ENCODE measurements at places on chromosomes 13 and 19.
A peak's percentile ranks its signal among the peaks of the same experiment; 100 is the strongest.

GRCh38 chr19:36916991-36917390, 859 bp downstream of the ZNF568 start:
- peak; percentile 37 for DNase-seq

DNA sequence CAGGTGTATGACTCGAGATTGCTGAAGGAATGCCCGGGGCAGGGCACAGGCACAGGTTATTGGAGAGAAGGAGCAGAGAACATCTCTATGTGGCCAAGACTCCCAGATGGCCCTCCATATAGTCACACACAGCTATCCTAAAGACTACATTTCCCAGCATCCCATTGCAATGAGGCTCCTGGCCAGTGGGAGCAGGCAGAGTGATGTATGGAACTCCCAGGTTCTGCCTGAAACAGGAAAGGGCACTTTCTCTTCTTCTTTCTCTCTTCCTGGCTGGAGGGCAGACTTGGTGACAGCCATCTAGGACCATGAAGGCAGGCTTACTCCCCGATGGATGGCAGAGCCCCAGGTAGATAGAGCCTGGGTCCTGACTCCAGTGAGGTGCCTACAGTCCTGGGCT, 13.5 kb downstream of the PPP1R13L start:
- peak; percentile 14 for DNase-seq

DNA sequence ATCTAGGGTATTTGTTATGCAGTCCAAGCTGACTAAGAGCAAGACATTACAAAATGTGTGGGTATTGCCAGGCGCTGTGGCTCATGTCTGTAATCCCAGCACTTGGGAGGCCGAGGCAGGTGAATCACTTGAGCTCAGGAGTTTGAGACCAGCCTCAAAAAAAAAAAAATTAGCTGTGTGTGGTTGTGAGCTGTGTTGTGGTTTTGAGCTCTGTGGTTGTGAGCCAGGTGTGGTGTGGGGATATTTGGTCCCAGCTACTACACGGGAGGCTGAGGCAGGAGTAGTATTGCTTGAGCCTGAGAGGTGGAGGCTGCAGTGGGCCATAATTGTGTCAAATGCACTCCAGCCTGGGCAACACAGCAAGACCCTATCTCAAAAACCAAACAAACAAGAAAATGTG, 5.6 kb upstream of the KEAP1 start:
- no peak for DNase-seq

- peak; percentile 96 for DNase-seq
Observed at GRCh38 chr13:33348366-33348765, 62.8 kb upstream of the STARD13 start.

GRCh38 chr13:105952233-105952972, 583.1 kb downstream of the EFNB2 start:
- no peak for DNase-seq

DNA sequence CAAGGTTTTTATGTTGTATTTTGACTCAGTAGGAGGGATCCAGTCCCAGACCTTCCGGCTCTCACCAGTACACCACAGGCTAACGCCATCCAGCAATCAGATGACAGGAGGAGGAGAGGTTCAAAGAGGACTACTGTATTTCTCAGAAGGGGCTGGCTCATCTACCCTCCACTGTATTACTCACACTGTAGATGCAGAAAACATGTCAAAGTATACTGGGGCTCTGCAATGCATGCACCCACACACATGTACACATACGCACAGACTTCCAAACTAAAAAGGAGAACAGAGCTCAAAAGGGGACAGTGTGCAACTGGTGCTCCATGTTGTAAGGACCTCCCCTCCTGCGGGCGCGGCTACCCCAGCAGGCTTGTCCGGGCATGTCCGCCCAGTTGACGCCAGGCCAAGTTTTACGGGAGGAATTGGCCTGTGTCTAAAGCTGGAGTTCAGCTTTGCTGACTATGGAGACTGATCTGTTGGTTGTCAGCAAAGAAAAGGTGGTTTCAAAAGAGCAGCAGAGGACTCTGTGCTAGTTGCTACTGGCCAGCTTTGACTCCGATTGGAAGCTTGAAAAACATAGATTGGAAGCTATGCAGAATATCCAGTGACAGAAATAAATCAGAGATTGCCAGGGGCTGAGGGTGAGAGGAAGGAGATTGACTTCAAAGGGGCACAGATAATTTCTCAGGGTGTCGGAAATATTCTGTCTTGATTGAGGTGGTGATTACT, 314.2 kb downstream of the DLEU7 start:
- peak; percentile 90 for DNase-seq

GRCh38 chr13:108463340-108463739, 166.1 kb upstream of the MYO16 start:
- DNase-seq: peak; percentile 9

- no peak for DNase-seq
Observed at GRCh38 chr13:36770741-36771140, 48.3 kb upstream of the RFXAP start.

DNA sequence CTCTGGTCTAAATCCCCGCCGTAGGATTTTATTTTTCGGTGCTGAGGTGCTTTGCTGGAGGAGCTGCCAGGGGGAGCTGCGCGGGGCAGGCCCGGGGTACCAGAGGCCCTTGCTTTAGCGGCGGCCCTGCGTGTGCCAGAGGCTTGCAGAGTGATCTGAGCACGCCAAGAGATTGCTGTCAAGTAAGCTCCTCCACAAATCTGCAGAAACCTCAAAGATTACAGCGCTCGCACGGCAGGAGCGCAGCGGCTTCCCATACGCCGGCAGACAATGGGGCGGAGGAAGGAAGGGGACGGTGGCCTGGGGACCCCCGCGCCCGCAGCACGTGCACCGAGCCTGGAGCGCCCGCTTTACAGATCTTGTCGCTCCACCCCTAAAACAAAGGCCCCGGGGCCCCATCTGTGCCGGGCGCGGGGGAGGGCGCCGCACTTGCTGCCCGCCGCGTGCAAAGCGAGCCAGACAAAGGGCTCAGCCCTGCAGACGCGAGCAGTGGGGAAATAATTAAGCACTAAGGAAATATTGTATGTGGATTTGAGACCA, 9.1 kb upstream of the C19orf12 start:
- peak; percentile 4 for DNase-seq

DNA sequence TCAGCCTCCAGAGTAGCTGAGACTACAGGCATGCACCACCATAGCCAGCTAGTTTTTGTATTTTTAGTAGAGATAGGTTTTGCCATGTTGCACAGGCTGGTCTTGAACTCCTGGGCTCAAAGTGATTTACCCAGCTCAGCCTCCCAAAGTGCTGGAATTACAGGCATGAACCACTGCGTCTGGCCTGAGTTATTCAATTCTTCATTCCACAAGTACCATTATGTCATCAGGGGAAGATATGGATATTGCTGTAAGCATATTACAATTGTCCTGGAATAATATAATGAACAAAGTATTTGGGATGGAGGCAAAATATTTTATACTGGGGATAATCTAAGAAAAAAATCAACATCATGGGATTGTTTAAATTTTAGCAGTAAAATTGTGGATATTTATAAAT, 646.0 kb upstream of the SLITRK6 start:
- no peak for DNase-seq

GRCh38 chr19:48739404-48740163, 826 bp downstream of the RASIP1 start:
- no peak for DNase-seq

- DNase-seq: no peak
Observed at GRCh38 chr19:27770095-27770494, 1442.9 kb downstream of the UQCRFS1 start.

DNA sequence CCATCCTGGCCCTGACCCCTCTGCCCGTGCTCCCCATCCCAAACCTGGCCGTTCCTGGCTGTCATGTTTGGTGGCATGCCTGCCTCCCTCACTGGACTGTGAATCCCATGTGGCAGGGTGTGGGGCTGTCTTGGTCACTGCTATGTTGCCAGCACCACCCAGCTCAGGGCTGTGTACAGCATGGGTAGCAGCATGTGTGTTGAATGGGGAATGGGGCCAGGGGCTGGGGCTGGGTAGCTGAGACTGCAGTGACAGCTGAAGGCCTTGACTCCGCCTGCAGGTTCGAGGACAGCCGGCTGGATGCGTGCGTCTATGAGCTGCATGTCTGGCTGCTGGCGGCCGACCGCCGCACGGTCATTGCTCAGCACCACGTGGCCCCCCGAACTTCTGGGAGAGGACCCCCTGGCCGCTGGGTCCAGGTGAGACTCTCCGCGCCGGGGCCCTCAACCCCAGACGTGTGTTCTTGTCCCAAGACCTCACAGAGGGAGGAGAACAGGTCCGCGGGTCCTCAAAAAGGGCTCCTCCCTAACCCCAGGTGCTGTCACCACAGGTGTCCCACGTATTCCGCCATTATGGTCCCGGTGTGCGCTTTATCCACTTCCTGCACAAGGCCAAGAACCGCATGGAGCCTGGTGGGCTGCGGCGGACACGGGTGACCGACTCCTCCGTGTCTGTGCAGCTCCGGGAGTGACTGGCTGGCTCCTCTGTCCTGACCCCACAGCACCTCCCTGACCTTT, 3.5 kb downstream of the NCCRP1 start:
- no peak for DNase-seq

DNA sequence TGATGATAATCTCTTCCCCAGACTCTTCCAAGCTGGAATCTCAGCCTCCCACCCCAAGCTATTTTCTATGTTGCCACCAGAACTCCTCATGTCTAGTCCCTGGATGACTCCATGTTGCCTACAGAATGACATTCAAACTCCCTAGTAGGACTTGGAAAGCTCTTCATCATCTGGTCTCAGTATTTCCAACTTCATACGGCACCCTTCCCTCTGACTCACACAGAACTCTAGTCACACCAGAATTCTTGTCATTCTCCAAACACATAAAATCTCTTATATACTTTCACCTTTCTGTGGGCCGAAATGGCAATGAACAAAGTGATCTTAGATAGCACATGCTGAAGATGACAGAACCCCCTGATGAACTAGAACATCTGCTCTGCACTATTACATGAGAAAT, 86.2 kb downstream of the CAB39L start:
- peak; percentile 48 for DNase-seq

GRCh38 chr19:38513762-38514167, 80.3 kb downstream of the RYR1 start:
- no peak for DNase-seq

GRCh38 chr13:57653229-57653989, 21.9 kb downstream of the PCDH17 start:
- DNase-seq: no peak

GRCh38 chr13:110756219-110756631, 42.7 kb downstream of the ING1 start:
- peak; percentile 95 for DNase-seq

DNA sequence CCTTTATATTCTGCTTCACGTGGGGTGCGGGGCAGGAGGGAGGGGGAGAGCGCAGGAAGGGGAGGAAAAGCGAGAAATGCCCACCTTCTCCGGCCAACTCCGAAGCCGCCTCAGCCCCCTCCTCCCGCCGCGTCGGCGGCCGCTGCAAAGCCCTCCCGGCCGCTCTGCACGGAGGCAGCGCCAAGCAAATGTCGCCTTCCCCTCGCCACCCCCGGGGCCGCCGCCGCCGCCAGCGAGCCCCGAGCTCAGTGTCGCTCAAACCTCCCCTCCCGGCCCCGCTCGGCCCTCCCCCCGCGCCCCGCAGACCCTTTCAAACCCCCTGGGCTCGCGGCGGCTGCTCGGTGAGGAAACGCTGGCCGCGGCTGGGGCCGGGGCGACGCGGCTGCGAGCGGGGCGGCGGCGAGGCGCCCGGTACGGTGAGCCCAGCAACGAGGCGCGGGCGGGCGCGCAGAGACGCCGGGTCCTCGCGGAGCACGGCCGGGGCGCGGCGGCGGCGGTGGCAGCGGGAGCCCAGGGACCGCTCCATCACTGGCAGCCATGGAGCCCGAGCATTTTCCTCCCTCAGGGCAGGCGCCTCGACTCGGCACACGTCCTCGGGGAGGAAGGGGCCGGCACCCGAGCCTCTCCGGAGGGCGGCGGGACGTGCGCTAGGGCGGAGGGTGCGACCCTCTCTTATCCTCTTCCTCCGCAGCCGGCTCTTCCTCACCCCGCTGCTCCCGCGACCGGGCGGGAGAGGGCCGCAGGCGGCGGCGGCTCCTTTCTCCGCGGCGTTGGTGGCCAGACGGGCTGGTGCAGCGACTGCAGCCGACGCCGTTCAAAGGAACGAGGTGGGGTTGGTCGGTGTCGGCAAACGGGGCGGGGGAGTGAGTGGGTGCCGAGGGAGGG, 463 bp upstream of the TSC22D1 start:
- DNase-seq: peak; percentile 4

- DNase-seq: peak; percentile 92
Observed at GRCh38 chr19:31232871-31233270, 116.4 kb downstream of the TSHZ3 start.

GRCh38 chr13:111319998-111320911, at the start of gene TEX29:
Gene TEX29, plus strand, starts transcription at chr13:111320642. Its CDS starts 249 bp downstream, at chr13:111320891.
- DNase-seq: no peak
